ENCODE measurements at places on chromosomes 2 and 18.

DNA sequence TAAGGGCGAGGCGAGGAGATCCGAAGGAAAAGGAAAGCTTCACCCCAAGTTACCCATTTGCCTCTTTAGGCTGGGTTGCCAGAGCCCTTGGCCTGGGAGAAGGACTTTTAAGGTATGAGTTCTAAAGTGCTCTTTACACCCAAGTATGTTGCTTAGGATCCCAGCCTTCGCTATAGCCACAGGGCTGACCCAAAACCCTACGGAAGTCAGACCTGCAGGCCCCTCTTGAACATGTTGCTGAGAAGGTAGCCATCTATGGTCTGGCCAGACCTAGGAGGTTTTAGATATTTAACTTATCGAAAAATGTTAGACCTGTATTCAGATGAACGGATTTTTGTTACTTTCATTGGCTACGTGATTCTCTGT, 95.4 kb downstream of the PMS1 start:
- DNase-seq, result no peak

DNA sequence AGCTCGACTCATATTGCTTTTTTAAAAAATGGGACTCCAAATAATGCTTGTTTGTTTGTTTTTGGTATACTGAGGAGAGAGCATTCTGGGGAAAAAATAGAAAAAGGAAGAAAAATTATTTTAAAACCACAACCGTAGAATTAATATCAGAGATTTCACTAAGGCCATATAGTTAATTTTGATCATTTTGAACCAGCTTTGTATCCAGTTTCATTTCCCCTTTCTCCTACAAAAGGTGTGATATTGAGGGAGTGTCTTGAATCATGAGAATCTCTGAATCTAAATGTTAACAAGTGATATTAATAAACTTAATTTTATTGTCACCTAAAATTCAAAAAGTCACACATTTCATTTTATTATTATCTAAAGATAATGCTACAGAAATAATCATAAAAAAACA, 198.5 kb upstream of the GALNT5 start:
- DNase-seq, result no peak

- no peak for DNase-seq
These were observed 42.3 kb downstream of the GULP1 start for GRCh38 chr2:188333751-188334524.

DNA sequence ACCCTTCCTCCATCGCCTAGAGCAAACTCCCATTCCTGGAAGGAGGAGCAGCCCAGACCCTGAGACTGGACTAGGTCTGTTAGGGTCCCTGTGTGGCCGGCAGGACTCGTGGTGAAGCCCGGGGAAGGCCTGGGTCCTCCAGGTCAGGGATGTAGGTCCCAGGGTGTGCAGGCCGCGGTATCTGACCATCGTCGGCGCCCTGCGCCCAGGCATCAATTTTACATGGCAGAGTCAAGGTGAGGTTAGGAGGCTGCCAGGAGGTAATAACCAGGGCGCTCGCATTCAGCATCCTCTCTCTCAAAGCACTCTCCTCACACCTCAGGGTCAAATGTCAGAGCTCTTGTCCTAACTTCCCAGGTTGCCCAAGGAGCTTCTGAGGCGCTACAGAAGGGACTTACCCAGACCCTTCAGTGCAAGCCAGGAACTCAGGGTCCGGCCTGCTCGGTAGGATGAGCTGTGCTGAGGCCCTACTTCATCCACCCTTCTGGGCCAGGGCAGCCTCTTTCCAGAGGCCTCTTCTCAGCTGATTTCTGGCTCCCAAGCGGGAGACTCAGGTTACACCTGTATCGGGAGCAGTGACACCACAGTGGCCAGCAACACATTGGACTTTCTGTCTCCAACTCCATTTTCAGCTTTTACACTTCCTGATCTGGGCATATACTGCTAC, 628 bp downstream of the SH2D6 start:
- DNase-seq, result no peak

- no peak for DNase-seq
These were observed 971 bp upstream of the FBXO41 start for GRCh38 chr2:73285159-73285739.

GRCh38 chr2:199851883-199852282, 891 bp upstream of the FTCDNL1 start:
- no peak for DNase-seq

DNA sequence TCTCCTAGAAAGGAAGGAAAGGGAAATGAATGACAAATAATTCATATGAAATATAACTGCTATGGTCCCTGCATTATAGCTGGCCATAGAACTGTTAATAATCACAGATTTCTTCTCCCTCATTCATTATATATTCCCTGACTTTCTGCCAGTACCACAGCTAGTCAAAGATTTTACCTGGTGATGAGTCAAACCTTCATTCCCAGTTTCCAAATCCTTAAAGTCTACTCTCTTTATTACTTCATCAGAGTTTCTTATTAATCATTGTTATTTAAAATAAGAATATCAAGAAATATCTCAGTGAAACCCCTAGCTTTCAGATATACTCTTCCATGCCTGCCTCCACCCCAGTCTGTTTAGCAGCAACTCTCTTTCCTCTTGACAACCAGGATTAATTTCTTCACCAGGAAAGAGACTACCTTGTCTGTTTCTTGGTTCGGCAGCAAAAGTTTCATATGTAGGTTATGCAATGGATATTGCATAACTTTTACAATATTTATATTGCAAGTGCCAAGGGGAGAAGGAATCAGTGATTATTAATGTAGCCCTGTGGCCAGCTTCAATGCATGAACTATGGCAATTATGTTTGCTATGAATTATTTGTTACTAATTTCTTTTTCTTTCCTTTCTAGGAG, 533.8 kb downstream of the FBXO15 start:
- DNase-seq, result peak; percentile 24

DNA sequence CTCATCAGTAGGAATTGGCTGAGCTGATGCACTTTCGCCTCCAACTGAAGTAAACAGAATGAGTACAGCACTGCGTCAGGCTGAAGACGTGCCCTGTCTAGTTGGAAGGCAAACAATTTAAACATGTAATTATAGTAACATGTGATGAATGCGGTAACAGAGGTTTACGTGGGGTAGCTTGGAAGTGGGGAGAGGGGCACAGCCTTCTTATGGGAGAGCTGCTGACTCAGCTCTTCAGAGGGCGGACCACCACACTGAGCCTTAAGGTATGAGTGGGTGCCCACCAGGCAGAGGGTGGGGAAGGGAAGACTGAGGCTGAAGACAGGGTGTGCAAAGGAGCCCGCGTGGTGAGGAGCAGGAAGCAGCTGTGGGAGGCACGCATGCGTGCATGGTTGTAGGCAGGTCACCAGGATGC, 6.2 kb upstream of the EHD3 start:
- DNase-seq, result peak; percentile 30

Measured in fibroblast of mammary gland (primary cell).